ENCODE measurements at places on chromosomes 6 and 20. TPM values are rescaled to one million over a fixed set of nuclear protein-coding genes. Genes with fewer than 3 reads are reported as not detected.

Gene PPP1R3G
- total RNA-seq = 3.8 TPM

Gene RCAN2
- total RNA-seq = 8.0 TPM

Gene PTP4A1
- total RNA-seq = 46.1 TPM

DNA sequence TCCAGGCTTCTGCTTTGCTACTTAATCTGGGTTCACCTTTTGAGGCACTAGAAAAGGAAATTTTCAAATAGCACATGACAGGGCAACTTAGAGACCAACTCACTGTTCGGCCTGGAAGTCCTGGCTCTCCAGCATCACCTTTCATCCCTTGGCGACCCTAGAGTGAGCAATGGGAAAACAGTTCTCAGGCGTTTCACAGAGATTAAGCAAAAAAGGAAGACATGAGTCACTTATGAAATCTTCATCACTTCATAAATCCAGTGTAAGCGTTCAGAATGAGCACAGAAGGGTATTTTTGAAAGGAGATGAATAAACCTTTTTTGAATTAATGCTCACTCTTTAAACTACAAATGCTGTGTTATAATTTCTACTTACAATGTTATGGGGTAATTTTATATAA, 104.0 kb downstream of the COL12A1 start:
- DNase-seq = peak; percentile 74

DNA sequence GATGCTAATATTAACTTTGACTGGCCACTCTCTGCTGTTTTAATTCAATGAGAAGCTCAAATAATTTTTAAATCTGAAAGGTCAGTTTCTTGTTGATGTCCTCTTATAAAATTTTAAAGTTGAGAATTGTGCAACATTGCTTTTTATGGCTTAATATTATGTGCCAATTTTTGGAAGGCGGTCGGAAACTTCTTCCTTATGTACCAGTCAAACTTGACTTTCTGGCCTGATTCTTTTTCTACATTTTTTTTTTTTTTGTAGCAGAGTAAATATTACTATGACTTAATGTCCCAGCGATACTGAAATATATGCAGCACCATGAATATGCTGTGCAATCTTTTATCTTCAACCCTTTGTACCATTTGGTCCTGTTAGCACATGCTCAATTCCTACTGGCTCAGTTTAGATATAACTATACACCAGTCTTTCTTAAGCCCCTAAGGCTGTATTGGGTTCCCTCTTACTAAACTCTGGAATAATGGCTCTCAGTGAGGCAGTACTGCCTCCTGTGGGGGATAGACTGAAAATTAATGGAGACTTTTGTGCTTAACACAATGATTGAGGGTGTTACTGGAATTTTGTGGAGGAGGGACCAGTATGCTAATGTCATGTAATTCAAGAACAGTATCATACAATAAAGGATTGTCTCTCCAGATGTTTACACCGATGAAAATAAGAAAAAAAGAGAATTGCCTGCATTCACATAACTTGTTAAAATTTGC, 156.4 kb upstream of the SYNCRIP start:
- no peak for DNase-seq

Gene TTK
- total RNA-seq = 35.9 TPM

- DNase-seq = no peak
Observed at GRCh38 chr6:41229721-41230120, 1.6 kb downstream of the TREML4 start.

DNA sequence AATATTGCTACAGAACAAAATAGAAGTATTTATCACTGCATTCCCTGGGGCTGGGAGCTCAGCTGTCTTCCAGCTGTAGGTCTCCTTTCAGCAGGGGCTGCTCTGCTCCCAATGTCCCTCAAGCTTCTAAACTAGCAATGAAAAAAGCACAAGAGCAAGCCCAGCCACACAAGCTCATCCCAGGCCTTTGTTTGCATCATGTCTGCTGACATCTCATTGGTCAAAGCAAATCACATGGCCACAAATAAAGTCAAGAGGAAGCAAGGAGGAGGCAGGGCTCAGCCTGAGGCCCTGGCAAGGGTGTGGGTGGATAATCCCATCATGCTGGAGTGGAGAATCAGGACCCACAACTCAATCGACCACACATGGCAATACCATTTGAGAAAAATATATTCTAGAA, 2.2 kb upstream of the BFSP1 start:
- DNase-seq = peak; percentile 64

Gene EYS
- total RNA-seq = 0.09 TPM

- DNase-seq = no peak
Observed at GRCh38 chr6:169166896-169167580, 86.6 kb downstream of the THBS2 start.
